ENCODE measurements at places on chromosomes 7 and 10.

GRCh38 chr7:5525271-5526099 lies 101.9 kb upstream of the TNRC18 start:
- DNase-seq = no peak

DNA sequence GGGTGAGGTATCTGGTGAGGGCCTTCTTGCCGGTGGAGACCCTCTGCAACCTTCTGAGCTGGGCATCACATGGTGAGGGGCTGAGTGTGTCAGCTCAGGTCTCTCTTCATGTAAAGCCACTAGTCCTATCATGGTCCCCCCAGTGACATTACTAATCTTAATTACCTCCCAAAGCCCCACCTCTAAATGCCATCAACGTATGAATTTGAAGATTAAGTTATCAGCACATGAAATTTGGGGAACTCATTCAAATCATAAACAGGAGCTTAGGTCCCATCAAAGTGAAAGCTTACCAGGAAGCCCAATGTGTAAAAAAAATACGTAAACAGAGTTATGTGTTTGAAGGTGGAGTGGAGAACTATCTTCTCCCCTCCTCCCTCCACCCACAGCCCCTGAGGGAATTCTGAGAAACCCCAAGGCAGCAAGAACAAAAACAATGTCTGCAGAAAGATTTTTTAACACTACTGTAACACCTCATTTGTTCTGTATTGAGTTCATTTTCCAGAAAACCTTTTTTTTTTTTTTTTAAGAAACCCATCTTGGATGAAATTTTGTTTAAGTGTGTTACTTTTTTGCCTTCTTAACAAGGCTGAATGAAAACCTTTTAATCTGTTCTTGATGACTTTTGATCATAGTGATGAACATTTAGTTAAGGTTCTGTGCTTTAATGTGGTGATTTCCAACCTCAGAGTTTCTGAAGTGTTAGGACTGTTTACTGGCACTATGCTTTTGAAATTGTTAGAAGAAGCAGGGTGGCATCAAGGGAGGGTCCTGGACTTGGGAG lies 19.1 kb upstream of the PCGF5 start:
- no peak for DNase-seq

GRCh38 chr10:11489591-11489990 lies 121.9 kb downstream of the USP6NL start:
- DNase-seq = no peak

GRCh38 chr7:4792537-4793126 lies 17.2 kb downstream of the AP5Z1 start:
- DNase-seq = no peak

GRCh38 chr10:81875467-81876252 lies 666 bp downstream of the NRG3 start:
- DNase-seq = peak; percentile 9

- DNase-seq = peak; percentile 5
Observed at GRCh38 chr10:133461027-133461426, 7.3 kb downstream of the SCART1 start.

DNA sequence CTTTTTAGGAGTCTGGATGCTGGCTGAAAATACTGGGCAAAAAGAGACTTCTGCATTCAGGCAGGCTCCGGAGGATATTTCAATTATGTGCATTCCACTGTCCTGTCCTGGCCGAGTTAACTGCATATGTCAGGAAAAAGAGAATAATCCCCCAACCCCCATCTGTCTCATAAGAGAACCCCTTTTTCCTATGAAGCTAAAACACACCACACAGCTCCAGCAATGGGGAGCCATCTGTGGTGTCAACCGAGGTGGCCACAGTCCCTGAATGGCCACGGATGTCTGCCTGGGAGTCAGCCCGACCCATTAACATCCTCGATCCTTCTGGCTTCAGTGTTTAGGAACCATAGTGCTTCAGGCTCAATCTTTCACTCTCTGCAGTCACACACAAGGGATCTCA lies 70.4 kb downstream of the RSU1 start:
- no peak for DNase-seq

DNA sequence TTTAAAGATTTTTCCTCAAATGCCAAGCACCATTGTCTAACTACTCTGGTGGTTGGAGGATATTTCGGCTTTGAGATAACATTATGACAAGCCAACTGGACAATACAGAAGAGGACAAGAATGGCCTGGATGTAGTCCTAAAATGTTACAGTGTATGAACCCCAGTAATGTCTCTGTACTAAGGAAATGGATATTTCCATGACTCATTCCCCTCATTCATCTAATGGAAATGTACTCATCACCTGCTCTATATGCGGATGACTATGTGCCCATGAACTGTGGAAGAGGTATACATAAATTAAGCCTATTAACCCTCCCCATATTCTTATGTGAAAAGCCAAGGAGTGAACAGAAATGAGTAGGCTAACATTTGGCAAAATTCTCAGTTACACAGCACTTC lies 207.9 kb downstream of the CACNA2D1 start:
- DNase-seq = no peak

DNA sequence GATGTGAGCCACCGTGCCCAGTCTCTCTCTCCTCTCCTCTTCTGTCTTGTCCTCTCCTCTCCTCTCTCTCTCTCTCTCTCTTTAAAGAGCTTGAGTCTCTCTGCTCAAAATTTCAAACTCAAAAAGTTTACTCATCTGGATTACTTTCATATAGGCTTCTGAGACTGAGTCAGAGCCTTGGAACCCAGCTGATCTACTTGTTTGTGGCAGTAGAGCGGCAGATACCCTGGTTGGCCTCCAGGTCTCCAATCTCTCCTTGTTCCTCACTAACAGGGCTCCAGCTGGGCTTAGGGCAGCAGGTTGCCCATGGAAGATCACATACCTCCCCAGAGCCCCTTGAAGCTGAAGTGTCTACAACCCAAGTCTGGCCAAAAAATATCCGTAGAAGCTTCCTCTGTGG lies 51.0 kb downstream of the HHEX start:
- DNase-seq = peak; percentile 47

DNA sequence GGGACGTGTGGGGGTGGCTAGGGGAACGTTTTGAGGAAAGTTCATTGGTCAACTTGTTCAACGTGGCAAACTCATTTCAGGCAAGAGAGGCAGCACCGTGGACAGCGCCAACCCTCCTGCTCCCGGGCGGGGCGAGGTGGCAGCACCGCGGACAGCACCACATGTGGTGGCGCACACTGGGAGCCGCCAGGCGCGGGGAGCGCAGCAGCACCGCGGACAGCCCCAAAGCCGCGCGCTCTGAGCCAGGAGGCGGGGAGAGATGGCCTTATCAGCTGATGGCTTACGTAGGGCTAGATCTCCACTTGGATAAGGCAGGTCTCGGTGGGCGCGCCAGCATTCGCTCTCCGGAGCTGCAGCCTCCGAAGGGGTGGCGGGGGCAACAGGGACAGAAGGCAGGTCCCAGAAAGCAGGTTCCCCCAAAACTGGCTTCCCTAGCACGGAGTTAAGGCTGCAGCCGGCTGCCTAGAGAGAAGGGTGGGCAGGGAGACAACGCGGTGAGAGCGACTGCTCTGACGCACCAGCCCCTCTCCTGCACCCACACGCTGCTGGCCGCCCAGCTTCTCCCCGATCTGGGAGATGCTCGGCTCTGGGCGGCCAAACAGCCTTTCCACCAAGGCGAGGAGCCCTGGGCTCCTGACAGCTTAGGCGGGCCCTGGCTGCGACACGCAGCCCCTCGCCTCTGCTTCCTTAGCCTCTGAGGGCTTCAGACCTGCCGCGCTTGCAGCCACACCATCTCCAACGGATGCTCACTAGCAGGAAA lies at the start of gene HTR5A:
Gene HTR5A, plus strand, starts transcription at position 333 of the 760 bp plus-strand sequence. CDS start 576 bp downstream, outside the sequence.
- peak; percentile 98 for DNase-seq

- peak; percentile 63 for DNase-seq
Observed at GRCh38 chr7:33854801-33855350, 50.5 kb upstream of the BMPER start.

- no peak for DNase-seq
Observed at GRCh38 chr7:73572767-73573186, 5.6 kb downstream of the TBL2 start.

DNA sequence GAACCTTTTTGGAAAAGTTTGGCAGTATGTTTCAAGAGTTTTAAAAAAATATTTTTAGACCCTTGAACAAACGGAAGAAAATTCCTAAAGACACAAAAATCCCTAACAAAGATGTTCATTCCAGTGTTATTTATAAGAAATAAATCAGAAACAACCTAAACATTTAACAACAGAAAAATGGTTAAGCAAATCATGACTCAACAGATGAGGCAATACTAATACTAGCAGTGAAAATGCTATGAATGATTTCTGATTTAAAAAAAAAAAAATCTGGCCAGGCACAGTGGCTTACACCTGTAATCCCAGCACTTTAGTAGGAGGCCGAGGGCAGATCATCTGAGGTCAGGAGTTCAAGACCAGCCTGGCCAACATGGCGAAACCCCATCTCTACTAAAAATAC lies 61.0 kb downstream of the ARHGAP12 start:
- no peak for DNase-seq

- no peak for DNase-seq
Observed at GRCh38 chr10:124160176-124160575, 66.8 kb upstream of the CHST15 start.

Data from AG20443 (cell line).